ENCODE measurements at places on chromosomes 6 and 20.

- DNase-seq = no peak
Observed at GRCh38 chr6:52893221-52893620, 16.3 kb downstream of the GSTA3 start.

- DNase-seq = no peak
Observed at GRCh38 chr6:111952821-111953540, 79.7 kb upstream of the FYN start.

- no peak for DNase-seq
Observed at GRCh38 chr6:119647309-119647708, 297.7 kb upstream of the MAN1A1 start.

DNA sequence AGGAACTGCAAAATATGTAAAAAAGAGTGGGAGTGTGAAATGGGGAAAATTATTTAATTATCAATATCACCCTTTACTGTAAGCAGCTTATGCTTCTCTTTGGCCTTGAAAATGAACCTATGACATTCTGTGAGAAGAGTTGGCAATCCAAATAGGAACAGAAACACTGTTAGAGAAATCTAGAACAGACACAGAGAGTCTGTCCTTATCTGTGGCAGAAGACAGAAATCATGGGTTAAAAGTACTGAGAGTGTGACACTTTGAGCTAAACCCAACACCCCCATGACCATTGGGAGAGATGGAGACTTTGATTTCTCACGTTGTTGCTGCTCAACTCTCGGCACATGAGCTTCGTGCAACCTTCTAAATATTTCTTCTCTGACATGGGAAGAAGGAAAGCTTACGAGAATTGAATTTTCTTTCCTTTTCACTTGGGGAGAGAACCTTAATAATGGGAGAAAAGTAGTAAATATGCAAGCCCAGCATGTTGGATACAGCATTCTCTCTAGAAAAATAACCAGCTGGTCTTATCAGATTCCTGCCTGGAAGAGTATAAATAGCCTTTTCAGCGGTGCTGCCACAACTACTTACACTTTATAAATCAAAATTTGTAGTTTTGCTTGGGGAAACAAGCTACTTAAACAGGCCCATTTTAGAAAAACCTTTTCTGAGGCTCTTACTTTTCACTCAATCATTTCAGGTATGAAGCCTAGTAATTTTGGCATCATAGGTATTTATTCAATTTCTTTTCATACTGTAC is 49.4 kb upstream of the NOX3 start:
- no peak for DNase-seq

GRCh38 chr6:106520711-106521401 is 108.4 kb downstream of the RTN4IP1 start:
- DNase-seq = peak; percentile 94

DNA sequence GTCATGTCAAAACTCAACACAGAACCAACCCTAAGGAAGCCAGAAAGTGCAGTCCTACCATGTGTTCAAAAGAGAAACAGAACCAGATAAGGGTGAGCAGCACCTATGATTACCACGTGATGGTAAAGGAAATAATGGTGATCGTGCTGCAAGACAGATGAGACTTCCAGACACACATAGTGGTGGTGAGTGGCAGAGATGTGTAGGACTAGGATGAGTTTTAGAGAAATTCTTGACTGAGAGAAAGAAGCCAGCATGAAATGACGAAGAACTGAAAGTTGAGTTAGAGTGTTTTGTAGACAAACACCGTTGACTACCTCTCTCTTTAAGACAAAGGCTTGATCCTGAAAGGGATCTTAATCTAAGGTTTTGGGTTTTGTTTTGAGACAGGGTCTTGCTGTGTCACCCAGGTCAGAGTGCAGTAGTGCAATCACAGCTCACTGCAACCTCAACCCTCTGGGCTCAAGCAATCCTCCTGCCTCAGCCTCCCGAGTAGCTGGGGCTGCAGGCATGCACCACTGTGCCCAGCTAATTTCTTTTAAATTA is 10.6 kb upstream of the BTBD9 start:
- DNase-seq = no peak

- DNase-seq = no peak
Observed at GRCh38 chr6:31645325-31645724, 7.1 kb downstream of the BAG6 start.

- no peak for DNase-seq
Observed at GRCh38 chr6:41578217-41579087, 32.3 kb downstream of the FOXP4 start.

GRCh38 chr6:84774157-84774984 is 10.0 kb upstream of the TBX18 start:
- DNase-seq = peak; percentile 31

DNA sequence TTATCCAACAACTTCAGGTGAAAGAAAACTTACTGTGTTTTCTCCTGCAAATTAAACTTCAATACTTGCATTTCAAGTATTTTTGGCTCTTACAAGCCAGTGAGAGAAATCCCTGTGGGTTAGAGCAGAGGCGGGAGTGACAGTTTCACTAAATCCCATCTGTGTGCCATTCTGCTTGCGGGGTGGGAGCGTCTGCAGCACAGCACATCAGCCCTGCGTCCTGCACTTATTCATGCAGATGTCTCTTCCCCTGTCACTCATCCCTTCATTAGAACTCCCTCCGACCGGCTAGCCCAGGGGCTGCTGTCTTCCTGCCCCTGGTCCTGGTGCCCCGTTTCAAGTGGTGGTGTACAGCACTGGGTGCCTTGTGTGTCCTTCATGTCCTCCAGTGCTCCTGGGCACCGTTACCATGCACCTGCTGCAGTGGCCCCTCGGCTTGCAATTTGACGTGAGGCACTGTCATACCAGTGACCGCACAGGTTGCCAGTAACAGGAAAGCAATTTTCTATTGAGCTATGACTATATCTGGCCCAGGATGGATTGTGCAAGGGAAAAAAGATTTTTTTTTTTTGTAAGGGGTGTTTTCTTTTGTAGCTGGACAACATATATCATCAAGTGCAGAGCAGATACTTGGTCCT is 59.4 kb downstream of the INSM1 start:
- no peak for DNase-seq

GRCh38 chr6:13813621-13814175 is 659 bp downstream of the MCUR1 start:
- DNase-seq = no peak

DNA sequence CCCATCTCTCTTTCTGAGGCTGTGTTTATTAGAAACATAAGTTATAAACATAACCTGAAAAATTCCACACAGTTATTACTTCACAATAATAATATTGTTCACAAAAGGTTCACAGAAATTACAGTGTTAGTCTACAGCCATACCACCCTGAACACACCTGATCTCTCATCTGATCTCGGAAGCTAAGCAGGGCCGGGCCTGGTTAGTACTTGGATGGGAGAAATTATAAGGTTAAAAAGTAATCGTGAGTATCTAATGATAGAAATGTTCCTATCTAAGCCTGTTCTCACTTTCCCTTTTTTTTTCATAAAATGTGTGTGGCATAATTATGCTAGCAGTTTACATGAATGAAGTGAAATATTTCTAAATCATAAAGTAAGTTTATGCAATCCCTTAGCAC is 647.8 kb downstream of the TBC1D32 start:
- DNase-seq = no peak

DNA sequence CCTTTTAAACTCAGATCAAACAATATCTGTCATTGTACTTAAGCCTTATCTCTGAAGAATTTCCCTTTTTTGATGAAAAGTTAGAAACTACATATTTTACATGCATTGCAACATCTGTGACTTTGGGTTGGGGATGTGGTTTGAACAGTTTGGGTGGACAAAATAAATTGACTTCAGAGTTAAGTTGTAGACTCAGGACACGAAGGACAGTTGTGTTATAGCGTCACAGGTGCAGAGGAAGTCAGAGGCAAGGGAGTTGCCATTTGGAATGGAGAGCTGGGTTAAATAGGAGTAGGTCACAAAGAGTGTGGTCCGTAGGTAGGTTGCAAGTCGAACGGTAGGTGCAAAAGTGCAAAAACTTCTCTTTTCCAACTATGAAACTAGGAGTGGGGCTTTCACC is 46.0 kb downstream of the ZFAND3 start:
- no peak for DNase-seq

DNA sequence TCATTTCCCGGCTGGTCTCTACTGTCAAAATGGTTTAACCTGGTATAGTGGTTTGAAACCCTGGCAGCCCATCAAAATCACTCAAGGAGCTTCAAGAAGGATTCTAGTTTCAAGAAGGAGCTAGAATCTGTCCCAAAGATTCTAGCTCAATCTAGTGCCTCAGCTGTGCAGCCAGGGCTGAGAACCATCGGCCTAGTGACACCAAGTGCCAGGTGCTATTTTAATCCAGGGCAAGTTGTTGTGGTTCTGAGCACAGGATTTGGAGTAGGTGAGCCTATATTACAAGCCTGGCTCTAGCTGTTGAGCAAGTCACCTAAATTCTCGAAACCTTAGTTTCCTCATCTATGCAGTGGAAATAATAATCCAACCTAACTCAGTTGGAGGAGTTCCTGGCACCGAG is 3.7 kb downstream of the MOCS1 start:
- DNase-seq = no peak

DNA sequence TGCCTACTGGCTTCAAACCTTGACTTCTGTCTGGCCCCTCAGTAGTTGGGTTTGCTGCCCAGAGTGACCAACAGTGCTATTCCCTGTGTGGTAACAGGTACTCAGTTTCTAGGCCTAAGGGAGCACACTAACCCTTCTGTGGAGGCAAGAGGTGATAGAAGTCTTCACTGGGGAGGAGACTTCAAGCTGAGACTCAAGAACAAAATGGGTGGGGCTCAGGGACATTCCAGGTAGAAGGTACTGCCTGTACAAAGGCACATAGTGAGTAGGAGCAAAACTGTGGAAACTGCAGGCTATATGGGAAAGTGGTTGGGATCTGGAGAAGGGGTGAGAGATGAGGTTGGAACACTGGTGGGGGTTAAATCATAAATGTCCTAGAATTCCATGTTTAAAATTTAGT is 2.3 kb upstream of the SCAND1 start:
- no peak for DNase-seq

DNA sequence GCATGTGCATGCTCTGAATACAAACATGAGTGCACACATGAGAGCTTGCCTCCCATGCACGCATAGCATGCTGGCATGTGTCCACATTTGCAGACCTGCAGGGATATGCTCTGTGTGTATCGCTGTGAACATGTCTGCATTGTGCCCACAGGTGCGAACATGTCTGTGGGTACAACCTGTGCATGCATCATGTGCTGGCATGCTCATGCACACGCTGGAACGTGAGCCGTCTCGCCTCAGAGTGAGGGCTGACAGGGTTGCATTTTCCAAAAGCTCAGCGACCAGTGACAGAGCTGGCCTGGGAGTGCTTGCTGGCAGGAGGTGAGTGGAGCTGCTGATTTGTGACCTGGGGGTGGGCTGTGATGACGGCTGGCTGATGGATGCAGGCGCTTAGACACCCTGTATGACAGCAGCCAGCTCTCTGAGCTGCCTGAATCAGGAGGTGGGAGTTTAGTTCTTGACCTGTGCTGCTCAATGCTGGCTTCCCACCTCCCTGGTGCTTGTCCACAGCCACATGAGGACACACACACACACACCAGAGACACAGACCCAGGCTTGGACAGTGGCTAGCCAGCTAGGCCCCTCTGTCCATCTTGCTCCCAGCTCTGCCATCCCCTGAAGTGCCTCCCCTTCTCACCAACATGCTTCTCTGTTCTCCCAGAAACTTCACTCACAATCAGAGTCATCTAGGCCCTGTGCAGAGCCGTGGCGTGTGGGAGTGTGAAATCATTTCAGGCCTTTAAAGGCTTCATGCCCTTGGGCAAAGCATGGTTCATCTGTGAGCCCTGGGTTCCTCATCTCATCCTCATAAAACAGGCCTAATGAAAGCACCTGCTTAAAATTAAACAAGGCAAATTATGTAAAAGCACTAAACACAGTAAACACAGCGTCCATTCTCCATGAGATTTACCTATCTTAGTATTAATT is 51.4 kb downstream of the CD40 start:
- no peak for DNase-seq

Data from activated CD4-positive, alpha-beta T cell treated with anti-CD3 and anti-CD28 coated beads, Interleukin-2, Interleukin-4, amounts not matched to agents 100 ng/mL and 50 ng/mL, durations not matched to agents 16 hours and 8 hours (primary cell).